ENCODE measurements at places on chromosomes 2 and 18.
A peak's percentile ranks its signal among the peaks of the same experiment; 100 is the strongest.

DNA sequence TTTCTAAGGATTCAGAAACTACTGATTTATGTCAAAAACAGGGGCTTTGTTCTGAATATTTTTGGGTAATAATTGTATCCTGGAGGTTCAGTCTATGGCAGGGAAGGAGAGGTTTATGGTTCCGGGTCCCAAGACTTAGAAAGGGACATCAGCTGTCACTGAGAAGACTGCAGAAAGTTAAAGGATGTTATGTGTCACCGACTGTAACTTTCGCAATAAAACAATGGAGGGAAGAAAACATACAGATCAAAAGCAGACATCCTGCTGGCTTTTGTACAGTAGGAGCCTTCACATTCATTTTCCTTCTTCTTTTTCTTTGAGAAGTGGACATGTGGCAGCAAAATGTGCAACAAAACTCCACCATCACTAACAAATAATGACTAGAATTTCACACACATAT lies 900.7 kb upstream of the SOX11 start:
- no peak for DNase-seq

GRCh38 chr2:232951181-232951580 lies 61.9 kb downstream of the NGEF start:
- no peak for DNase-seq

DNA sequence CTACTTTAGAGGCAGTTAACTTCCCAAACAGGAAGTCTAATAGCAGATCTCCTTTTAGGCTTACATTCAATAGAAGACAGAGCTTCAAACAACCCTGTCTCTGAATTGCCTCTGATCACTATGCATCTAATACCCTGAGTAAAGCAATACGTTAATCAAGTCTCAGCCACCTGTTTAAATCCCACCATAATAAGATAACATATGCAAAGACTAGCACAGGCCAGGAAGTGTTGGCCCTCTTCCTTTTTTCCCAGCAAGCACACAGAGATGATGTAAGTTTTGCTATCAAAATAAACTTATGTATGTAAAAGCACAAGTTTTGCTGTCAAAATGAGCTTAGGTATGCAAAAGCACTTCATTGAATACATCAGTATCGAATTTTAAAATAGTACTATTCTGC lies 385.5 kb downstream of the RND3 start:
- no peak for DNase-seq

- no peak for DNase-seq
These were observed 45.6 kb downstream of the LCLAT1 start for GRCh38 chr2:30492619-30493018.

- DNase-seq: peak; percentile 93
These were observed 22.2 kb upstream of the TMEM87B start for GRCh38 chr2:112032689-112033465.

- DNase-seq: no peak
These were observed 240.6 kb upstream of the NT5C1B start for GRCh38 chr2:18829976-18830375.

- no peak for DNase-seq
These were observed 153.3 kb downstream of the LDLRAD4 start for GRCh38 chr18:13371689-13372418.

DNA sequence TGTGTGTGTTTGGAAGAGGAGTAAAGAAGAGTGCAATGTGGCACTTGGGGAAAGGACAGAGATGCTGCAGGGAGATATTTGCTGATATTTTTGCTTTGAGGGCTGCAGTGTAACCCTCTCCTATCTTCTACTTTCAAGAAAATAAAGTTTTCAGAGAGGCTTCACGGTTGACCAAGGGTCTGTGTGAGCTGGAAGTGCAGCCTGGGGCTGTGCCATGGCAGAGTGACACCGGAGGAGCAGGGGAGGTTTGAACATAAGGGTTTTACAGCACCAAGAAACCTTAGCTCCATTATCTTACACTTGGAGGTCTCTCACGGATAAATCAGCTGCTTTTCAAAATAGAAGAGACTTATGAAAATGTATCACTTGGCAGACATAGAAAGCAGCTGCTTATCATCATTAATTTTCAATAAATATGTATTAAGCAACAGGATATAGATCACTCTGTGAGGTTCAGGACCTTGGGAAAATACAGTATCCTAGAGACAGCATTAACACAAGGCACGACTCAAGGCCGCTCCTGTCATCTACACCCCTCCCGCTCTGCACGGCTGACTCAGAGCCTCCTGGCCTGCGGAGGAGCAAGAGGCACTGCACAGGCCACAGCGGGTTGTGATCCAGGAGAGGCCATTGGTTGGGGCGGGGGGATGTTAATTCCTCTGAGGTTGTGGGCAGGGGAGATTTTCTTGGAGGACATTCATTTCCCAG lies 127.8 kb downstream of the COPS8 start:
- DNase-seq: peak; percentile 54

DNA sequence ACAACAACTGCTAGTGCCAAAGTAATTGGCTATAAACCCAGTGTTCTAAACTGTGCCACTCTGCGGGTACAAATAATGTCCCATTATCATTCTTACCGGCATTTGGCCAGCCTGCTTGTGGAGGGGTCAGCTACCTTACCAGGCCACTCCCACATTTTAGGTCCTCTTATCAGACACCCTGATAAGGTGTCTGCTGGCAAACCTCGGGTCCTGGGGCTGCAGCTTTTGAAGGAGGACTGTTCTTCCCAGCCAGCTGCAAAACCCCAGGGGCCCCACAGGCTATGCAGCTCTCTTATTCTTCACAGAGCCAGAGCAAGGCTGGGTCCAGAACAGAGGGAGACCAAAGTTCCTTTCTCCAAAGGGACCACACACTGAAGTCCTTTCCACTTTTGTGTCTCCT lies 258.0 kb upstream of the REV1 start:
- DNase-seq: no peak

GRCh38 chr18:52339891-52340371 lies at the start of gene DCC:
TSS of gene DCC (plus strand) at chr18:52340197. CDS start at chr18:52340788, 591 bp downstream.
- peak; percentile 29 for DNase-seq

DNA sequence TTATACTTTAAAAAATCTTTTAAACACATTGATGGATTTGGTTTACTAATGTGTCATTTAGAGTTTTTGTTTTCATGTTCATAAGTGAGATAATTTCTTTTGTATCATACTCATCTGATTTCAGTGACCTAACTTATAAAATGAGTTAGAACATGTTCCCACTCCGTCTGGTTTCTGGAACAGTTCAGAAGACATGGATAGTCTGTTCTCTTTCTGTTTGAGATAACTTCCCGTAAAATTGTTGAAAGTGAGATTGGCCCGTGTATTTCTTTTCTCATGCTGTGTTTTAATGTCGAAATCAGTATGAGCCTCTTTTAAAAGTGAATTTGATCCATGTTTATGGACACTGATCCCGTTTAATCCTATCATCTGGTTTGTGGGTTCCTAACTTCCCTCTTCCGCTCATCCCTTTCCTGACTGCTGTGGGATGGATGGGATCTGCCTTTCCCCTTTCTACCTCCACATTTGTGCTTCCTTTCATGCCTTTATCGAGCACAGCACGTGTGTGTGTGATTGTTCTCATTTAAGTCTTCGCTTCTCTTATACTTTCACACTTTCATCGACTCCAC lies 78.9 kb downstream of the COPS8 start:
- no peak for DNase-seq

DNA sequence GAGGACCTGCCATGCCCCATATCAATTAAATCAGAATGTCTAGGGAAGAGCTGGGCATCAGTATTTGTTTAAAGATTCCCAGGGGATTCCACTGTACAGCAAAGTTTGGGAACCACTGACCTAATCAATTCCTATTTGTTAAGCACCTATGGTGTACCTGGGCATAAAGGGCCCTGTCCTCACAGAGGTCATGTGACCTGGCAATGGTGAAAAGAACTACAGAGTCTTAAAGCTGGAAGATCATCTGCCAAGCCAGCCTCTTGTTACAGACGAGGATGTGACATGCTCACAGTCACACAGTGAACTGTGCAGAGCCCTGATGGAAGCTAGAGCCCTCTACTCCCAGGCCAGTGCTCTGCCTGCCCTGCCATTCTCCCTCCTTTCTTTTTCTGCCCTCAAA lies 23.3 kb downstream of the SLC14A2 start:
- no peak for DNase-seq

DNA sequence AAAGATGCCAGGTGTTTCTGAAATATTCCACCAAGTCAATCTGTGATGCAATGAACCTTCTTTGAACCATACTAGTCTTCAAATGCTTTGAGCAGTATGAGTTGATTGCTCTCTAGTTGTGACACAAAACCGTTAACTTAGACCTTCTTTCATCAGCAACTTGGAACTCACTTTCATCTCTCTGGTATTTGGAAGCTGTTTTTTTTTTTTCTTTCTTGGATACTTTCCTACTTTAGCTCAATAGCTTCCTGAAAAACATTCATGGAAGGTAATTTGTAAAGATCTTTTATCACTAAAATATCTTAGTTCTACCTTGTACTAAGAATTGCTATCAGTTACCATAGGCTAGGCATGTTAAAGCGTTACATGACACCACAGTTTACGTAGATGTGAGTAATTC lies 1071.9 kb upstream of the CHAC2 start:
- no peak for DNase-seq

DNA sequence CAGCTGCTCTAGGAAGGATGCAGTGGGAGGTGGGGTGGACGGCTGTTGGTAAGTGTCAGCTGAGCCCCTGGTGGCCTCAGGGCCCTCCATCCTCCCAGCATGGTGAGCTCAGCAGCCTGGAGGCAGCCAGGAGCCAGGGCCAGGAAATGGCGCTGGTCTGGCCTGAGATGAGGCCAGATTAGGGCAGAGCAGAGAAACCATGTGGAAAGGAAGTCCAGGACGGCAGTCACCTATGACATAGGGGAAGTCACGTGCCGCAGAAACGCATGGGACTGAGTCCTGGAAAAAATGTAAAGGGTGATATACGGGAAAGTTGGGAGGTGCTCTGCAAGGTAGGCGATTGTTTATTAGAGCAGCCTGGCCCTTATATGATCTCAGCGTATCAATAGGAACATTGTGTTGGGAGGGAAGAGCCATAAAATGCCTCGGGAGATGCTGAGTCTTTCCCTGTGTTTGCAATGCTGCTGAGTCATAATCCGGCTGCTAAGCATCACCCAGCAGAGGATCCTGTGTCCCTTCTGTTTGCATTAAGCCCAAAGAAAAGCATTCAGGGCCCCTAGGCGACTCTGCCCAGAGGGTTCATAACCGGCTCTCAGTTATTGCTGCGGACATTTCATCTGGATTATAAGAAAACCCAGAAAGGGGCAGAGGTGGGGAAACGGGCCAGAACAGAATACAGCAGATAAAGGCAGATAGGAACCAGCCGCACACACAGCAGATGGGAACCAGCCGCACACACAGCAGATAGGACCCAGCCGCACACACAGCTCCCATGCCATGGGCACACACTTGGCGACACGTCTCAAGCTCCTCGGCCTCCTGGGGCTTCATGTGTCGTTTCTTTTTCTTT lies 30.3 kb upstream of the B3GNT7 start:
- DNase-seq: peak; percentile 63

- peak; percentile 44 for DNase-seq
These were observed 98.2 kb upstream of the B3GNT7 start for GRCh38 chr2:231297108-231297908.

- peak; percentile 6 for DNase-seq
These were observed 513 bp downstream of the THOC1 start for GRCh38 chr18:267380-267687.

DNA sequence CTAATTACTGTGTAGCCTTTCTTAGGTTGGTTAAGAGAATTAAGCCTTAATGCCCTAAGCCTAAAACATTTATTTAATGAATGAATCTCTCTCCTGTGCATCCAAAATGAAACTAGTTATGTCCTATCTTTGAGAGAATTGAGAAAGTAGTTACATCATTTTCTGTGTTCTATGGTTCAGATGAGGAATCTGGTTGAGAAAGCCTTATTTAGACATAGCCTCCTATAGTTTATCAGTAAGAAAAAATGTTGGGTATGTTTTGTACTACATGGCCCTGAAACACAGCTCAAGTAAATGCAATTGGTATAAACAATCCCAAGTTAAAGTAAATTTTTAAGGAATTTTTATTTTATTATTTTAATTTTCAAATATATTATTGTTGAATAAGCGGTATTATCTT lies 25.9 kb upstream of the RAMP1 start:
- DNase-seq: no peak

DNA sequence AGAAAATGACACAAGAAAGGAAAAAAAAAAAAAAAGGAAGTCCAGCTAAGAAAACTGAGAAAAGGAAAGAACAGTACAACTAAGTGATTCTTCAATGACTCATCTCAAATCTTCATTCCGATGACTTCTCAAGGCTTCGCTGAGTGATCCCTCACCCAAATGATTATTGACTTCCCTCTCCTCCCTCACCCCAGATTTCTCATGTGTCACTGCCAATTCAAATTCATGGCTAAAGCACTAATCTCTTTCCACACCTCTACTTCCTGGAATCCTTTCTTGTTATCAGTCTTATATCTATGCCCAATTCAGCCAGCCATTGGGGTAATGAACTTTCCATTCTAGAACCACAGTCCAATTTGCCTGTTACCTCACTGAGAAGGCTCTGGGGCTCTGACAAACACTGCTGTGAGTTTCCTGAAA lies 7.2 kb upstream of the ABCB11 start:
- peak; percentile 84 for DNase-seq

DNA sequence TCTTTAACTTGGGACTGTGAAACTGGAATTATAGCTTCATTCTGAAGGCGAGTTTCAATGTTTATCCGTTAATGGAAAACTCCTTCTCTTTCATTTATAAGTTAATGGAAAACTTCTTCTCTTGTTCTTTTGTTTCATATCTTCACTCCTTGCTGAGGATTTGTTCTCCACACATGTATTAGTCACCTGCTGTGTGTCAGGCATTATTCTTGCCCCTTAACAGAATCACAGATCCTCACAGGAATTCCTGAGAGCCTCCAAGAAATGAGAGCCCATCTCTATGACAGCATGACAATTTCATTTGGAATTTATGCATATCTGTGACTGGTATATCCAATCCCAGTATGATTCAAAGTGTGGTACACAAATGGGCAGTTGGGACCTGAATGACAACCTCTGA lies 545.8 kb downstream of the BCL11A start:
- peak; percentile 82 for DNase-seq

DNA sequence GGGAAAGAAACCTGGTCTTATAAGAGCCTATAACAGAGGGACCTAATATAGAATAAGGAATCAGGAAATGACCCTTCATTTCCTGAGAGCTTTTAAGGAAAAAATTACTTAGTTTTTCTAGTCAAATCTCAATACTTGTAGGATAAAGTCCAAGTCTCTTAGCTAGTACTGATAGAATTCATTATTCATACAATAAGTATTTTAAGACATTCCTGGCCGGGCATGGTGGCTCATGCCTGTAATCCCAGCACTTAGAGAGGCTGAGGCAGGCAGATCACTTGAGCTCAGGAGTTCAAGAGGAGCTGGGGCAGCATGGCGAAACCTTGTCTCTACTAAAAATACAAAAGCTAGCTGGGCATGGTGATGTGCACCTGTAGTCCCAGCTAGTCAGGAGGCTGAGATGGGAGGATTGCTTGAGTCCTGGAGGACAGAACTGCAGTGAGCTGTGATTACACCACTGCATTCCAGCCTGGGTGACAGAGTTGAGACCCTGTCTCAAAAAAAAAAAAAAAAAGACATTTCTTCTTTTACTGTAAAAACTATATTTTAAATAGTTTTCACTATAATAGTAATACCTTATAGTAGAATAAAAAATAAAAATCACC lies 3.2 kb downstream of the RAB3GAP1 start:
- peak; percentile 36 for DNase-seq

GRCh38 chr2:229879191-229879950 lies 42.4 kb downstream of the TRIP12 start:
- no peak for DNase-seq

Measured in renal cortical epithelial cell (primary cell).